ENCODE measurements at places on chromosomes 13 and 19.

GRCh38 chr19:51944798-51945552 lies 17.7 kb downstream of the ZNF613 start:
- DNase-seq, result no peak

DNA sequence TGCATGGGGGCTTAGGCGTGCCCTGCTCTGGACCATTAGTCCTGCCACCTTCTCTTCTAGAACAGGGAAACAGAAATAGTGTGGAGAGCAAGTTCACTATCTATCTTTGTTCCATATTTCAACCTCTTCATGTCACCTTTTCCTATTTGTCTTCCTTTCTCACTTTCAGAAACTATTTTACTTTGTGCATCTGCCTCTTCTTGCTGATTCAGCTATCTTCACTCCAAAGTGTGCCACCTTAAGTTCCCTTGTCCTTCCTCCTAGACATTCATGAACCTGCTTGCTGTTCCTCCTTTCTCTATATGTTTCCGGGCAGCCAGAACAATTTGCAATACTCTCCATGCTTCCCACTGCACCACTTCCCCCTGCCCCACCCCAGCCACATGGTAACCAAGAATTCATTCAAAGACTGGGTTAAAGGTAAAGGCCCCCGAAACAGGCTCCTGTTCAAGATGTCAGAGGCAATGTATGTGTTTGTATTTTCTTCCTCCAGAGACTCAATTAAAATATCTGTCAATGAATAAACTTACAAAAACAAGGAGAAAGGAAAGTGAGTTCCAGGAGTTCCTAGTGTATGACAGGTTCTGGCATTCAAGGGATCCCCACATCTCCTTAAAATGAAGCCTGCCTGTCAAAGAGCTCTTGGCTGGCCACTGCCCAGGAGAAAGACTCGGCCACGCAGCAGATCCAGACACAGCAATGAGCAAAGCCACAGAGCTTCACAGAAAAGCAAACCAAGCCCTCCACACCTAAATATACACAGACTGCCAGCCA lies 268.1 kb downstream of the DNAJC15 start:
- DNase-seq, result no peak

- no peak for DNase-seq
Measured at GRCh38 chr19:21314676-21315075, 14.5 kb downstream of the ZNF708 start.

- DNase-seq, result no peak
Measured at GRCh38 chr19:633786-634639, 676 bp upstream of the POLRMT start.

GRCh38 chr13:109209526-109209925 lies 576.9 kb downstream of the IRS2 start:
- DNase-seq, result no peak

DNA sequence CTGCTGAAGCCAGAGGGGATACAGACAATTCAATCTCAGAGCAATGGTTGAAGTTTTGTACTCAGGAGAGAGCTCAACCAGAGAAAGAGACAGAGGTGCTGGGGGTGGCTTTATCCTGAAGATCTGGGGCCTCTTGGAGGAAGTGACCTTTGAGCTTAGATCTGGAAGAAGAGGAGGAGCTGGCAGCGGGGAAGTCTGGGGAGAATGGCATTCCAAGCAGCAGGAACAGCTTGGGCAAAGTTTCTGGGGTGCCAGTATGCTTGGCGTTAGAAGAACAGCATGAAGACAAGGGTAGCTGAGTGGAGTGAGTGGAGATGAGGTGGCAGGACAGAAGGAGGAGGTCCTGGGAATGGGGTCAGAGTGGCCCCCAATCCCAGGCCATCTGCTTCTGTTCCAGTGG lies 11.3 kb downstream of the MAST3 start:
- no peak for DNase-seq

DNA sequence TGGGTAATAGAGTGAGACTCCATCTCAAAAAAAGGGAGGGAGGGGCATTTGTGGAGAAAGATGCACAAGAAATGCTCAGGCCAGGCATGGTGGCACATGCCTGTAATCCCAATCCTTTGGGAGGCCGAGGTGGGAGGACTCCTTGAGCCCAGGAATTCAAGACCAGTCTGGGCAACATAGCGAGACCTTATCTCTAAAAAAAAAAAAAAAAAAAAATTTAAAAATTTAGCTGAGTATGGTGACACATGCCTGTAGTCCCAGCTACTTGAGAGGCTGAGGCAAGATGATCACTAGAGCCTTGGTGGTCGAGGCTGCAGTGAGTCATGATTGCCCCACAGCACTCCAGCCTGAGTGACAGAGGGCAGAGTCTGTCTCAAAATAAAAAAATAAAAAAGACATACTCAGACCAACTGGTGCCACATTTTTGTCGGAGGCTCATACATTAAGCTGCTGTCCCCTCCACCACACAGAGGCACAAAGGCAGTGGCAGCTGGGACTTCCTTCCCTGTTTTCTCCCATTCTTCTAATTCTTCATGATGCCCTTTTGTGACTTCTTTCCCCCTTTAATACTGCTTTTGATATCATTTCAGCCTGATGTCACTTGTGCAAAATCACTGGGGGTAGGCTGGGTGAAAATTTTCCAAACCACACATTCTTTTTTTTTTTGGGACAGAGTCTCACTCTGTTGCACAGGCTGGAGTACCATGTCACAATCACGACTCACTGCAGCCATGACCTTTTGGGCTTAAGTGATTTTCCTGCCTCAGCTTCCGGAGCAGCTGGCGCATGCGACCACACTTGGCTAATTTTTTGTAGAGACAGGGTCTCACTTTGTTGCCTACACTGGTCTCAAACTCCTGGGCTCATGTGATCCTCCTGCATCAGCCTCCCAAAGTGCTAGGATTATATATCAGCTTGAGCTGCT lies 26.8 kb upstream of the CXCL17 start:
- DNase-seq, result no peak

- DNase-seq, result no peak
Measured at GRCh38 chr19:29088761-29089160, 124.2 kb downstream of the UQCRFS1 start.

- no peak for DNase-seq
Measured at GRCh38 chr13:106122234-106122633, 413.2 kb downstream of the EFNB2 start.

DNA sequence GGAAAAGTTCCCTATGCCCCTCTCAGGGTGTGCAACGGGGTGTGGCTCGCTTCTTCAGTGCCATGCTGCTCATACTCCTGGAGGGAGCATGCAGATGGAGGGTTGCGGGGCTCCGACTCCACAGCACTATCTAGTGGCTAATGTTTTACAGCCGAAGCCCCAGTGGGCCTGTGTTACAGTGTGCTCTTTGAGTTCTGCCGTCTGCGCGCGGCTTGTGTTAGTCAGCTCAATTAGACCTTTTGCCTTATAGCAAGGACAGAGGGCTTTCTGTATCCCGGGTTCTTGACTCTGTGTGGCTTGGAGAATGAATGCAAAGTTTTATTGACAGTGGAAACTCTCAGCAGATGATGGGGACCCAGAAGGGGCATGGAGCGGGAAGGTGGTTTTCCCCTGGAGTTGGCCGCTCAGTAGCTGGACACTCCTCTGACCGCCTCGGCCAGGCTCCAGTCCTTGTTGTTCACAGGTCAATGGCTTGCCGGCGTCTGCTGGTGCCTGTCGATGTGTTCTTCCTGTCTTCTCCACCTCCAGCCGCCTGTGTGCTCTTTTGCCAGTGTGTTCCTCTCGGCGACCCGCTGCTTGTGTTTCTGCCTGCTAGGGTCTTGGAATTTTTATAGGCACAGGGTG lies 383.4 kb downstream of the LMO7 start:
- DNase-seq, result no peak

- DNase-seq, result peak; percentile 57
Measured at GRCh38 chr19:55341171-55341588, 1.5 kb downstream of the KMT5C start.

DNA sequence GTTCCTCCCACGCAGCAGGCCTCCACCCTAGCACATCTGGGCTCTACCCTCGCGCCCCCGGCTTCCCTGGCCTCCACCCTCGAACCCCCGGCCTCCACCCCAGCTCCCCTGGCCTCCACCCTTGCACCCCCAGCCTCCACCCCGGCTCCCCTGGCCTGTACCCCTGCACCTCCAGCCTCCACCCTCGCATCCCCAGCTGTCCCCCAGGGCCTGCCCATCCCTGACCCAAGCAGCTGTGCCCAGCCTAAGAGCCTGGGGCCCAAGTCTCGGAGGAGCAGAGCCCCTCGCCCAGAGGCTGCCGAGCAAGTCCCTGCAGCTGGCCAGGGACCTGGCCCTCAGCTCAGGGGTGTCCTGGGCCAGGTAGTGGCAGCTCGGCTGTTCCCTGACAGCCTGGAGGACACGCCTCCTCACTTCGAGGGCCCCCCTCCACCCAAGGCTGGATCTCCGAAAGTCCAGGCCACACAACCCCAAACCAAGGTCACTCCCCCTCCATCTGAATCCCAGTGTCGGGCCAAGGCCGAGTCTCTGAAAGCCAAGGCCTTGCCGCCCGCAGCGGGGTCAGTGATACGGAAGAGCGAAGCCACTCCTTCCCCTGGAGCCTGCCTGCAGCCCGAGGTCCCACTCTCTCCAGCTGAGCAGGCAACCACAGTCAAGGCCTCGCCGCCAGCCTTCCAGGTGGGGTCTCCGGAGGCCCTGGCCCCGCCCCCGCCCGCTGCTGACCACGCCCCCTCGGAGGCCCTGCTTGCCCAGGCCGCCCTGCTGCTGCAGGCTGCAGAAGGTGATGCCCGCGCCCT lies 7.9 kb upstream of the ARHGAP33 start:
- DNase-seq, result no peak

GRCh38 chr19:39497701-39497995 lies 1.1 kb upstream of the DLL3 start:
- DNase-seq, result no peak

- no peak for DNase-seq
Measured at GRCh38 chr13:85541476-85541875, 257.7 kb downstream of the SLITRK6 start.

DNA sequence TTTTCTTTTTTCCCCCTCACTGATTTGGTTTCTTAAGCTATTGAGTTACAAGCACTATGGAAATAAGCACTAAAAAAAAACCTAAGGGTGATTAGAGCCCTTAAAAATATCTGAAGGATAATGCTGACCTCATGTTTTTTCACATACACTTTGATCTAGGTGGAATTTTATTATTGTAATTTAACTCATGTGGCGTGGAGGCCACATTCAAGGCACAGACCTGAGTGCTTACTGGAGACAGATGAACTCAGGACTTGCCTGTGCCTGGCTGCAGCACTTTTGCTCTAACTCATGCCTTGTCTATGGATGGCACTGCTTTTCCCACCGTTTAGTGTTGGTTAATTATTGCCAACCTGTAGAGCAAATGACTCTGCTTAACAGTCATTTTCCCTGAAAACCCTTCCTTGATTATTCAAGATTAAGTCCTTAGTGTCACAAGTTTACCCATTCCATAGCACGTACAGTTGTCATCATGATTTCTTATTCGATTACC lies 541.4 kb downstream of the GPC6 start:
- no peak for DNase-seq

GRCh38 chr19:10839114-10840050 lies 3.4 kb upstream of the TMED1 start:
- no peak for DNase-seq

DNA sequence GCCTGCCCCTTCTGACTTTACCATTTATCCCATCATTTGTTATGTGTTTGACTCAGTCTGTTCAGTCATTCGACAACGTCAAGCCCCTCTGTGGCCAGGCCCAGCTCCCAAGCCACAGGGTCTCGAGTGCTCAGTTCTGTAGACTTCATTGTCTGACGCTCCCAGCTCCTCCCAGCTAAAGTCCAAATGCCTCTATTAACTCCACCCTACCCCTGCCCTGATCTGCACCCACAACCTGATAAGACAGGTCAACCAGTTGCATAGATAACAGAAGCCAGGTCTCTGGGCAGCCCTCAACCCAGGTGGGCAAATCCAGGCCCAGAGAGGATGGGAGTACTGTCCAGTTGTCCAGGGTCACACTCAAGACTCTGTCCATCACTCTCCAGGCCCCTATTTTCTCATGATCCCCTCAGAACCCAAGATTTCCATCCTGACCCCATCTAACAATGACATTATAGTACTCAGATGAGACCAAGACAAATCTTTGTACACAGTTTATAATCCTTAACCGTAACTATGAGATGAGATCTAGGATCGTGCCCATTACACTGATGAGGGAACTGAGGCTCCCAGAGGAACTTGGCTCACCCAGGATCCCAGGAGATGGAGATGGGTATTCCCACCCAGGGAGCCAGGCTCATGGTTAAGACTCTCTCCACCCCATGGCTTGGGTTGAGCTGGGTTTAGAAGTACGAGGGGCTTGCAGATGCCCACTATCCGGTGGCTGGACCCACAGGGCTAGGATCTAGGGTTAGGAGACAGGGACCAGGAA lies 1.1 kb downstream of the TM6SF2 start:
- no peak for DNase-seq

DNA sequence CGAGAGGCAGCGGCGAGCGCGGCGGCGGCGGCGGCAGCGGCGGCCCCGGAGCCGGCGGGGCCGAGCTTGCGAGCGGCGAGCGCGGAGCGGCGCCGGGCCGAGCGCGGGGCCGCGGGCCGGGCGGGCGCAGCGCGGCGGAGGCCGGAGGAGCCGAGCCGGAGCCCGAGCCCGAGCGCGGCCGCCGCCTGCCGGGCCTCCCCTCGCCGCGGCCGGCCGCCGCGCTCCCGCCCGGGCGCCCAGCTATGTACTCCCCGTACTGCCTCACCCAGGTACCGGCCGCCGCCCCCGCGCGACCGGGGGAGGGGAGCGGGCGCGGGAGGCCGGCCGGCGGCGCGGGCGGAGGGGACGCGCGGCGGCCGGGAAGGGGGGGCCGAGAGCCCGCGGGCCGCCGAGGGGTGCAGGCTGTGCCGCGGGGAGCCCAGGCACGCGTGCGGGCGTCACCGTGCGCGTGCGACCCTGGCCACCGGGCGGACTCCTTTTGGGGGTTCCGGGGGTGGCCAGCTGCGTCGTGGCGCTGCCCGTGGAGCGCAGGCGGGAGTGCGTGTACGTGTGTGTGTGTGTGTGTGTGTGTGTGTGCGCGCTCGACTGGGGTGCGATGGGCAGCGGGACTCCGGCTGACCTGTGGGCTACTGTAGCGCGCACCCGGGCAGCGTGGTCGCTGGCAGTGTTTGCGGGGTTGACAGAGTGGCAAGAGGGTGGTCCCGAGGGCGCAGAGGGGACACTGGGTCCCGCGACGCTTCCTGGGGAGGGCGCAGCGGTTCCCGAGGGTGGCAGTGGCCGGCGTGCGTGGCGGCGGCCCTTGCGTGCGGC lies 526 bp downstream of the NFIX start:
- no peak for DNase-seq

DNA sequence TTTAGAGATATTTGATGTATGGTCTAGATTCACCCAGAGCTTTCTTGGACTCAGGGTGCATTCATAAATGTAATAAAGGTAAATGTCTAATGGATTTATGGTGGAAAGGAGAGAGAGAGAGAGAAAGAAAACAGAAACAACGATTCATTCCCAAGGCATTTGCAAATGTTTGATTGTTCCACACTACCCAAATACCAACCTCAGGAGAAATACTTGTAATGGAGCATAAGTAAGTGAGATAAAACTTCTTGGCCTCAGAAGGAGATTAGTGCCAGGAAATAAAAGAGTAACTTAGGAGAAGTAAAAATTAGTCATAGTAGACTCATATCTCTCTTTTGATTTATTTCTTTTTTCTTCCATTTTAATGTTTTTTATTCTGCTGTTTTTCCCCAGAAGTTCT lies 40.6 kb upstream of the DGKH start:
- DNase-seq, result no peak

GRCh38 chr13:72317346-72318109 lies 409.9 kb downstream of the MZT1 start:
- DNase-seq, result no peak

- no peak for DNase-seq
Measured at GRCh38 chr19:50932018-50932689, 20.7 kb downstream of the KLK5 start.

All from CD4-positive, alpha-beta T cell treated with Interleukin-15 for 1 hour (primary cell).